Keratinocyte (primary cell): ENCODE measurements at places on chromosomes 3 and 15.

- no peak for DNase-seq
Measured at GRCh38 chr3:187019542-187020072, 89.3 kb downstream of the ST6GAL1 start.

- no peak for DNase-seq
Measured at GRCh38 chr3:102178817-102179216, 256.0 kb upstream of the ZPLD1 start.

DNA sequence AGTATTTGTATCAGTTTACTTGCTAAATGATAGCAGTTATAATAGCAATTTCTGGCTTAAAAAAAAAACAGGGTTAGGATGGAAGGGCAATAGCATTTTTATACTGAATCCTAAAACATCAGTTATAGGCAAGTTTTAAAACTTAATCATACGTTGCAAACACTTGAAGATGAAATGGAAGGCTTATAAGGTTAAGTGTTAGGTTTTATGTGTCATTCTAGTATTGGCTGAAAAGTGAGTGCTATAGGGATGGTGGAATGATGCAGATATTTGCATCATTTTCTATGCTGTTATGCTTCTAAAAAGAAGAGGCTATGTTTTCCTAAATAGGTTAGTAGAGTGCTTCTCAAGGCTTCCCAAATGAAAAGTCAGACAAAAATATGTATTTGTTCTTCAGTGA, 23.3 kb downstream of the ARIH1 start:
- no peak for DNase-seq

DNA sequence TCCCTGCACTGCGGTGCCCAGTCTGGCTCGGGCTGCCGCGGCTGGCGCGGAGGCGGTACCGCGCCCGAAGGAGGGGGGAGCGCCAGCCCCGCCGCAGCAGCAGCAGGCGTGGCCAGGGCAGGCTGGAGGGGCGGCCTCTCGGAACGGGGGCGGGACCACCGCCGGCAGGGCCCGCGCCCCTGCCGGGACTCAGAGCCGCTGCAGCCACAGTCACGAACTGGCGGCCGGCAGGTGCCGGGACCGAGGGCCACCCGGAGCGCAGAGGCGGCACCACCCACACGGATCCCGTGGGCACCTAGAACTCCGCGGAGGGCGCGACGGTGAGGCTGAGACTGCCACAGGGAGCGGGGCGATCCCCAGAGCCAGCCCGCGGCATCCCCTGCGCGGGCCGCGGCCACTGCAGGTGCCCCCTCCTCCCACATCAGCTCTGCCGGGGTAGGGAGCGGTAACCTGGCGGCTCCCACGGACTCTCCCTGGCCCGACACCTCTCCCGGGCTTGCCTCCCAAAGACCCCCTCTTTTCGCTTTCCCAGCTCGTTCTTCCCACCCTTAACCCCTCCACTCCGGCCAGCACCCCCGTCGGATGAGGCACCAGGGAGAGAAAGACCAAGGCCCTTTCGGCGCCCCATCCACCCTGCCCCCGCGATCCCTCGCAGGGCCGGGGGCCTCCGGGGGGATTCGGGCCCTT, at the start of gene VWA5B2:
Gene VWA5B2, plus strand, starts transcription at position 192 of the 687 bp plus-strand sequence. CDS start 944 bp downstream, outside the sequence.
- DNase-seq = no peak

GRCh38 chr15:37105889-37106288, 5.5 kb upstream of the MEIS2 start:
- no peak for DNase-seq

GRCh38 chr3:105781871-105782270, 86.9 kb downstream of the CBLB start:
- DNase-seq = no peak

DNA sequence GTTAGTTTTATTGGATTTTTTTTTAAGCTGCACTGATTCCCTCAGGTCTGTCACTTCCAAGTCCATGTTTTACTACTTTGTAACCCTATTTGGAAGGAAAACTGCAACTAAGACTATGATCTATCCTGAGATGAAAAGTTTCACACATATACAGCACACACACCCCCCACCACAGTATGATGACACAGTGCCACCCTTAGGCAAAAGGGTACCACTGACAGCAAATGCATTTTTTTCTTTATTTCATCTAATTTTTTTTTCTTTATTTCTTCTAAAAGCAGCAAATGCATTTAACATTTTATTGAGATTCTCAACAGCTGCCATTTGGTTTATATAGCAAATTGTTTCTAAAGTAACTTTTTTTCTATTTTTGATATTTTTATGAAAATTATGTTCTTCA, 21.2 kb downstream of the NGRN start:
- no peak for DNase-seq

DNA sequence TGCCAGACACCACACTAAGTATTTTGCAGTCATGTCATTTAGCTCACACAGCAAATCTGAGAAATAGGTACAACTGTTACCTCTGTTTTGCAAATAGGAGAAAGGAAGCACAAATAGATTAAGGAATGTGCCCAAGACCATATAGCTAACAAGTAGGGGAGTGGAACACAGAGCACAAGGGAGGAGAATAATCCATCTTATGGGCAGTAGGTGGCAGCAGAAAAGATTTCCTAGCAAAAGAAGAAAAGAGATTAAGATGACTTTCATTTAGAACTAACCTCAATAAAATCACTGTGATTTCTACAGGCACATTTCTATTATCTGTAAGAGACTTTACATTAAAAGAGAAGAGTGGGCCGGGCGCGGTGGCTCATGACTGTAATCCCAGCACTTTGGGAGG, 49.1 kb downstream of the NR1I2 start:
- no peak for DNase-seq

- no peak for DNase-seq
Measured at GRCh38 chr3:162865466-162865865, 1368.9 kb downstream of the OTOL1 start.

DNA sequence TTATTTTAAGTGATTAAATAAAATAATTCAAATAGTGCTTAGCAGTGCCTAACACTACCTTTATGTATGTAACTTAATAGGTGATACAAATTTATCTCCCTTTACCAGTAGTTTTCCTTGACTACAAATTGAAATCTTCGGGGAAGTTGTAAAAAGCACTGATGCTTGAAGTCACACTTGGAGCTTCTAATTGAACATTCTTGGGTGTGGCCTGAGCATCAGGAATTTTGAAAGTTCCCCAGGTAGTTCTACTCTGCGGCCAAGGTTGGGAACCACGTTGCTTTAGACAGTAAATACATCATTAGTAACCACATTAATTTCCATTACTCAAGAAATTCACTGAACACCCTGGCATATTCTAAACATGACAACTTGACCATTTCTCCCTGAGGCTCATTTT, 351.4 kb downstream of the CNTN6 start:
- DNase-seq = no peak

DNA sequence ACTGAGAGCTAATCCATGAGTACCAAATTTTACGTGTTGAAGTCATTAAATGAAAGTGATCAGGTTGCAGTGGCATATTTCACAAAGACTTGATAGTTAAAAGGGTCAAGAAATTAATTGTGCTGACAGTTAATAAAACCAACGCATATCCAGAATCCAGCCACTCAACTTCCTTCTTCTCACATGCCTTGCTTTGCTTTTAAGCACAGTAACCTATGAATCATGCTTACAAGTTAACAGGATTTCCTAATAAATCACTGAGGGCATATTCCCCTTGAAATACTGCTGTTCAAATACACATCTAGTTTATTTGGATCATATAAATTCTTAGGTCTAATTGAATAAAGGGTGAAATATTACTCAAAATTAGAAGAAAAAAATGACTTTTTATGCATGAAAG, 801.5 kb upstream of the EPHA6 start:
- DNase-seq = no peak

DNA sequence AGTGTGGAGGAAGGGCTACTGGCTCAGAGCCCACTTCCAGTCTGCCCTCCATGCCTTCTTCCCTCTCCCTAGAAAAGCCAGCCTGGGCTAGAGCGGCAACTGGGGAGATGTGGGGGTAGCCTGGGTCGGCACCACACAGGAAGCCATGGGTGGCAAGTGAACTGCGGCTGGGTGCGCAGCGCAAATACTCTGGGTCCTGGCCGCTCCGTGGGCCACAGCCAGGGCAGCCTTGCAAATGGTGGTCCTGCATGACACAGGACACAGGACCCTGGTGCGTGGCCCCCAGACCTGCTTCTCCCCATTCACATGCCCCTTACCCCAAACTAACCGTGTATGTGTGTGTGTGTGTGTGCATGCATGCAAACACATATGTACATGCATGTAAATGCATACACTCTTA, 25.7 kb downstream of the PRKCD start:
- DNase-seq = no peak

GRCh38 chr15:62945063-62945462, 97.5 kb upstream of the TPM1 start:
- no peak for DNase-seq

GRCh38 chr3:99962703-99963102, 145.0 kb downstream of the CMSS1 start:
- DNase-seq = no peak

DNA sequence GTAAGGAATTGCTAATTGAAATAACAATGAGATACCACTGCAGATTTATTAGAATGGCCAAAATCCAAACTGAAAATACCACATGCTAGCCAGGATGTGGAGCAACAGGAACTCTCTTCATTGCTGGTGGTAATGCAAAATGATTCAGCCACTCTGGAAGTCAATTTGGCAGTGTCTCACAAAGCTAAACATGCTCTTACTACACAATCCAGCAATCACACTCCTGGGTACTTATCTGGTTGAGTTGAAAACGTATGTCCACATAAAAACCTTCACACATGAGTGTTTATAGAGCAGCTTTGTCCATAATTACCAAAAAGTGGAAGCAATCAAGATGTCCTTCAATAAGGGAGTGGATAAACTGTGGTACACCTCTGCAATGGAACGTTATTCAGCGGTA, 113.3 kb downstream of the SMAD6 start:
- no peak for DNase-seq

- DNase-seq = no peak
Measured at GRCh38 chr3:52986938-52987337, 58.9 kb downstream of the SFMBT1 start.

DNA sequence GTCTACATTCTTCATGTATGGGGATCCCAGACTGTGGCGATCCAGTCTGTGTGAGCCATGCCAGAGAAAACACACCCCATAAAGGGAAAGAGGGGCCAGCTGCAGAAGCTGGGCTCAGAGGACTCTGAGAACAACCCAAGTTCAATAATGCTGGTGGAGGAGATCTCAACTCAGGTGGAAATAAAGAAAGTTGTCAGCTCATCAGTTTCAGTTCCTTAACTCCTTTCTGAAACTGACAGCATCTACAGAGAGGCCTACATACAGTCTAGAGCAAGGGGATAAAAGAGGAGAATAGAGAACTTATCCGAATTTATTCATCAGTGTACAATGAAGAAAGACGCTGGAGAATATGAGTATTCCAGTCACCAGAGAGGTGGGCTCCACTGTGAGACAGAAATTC, 77.0 kb downstream of the NTRK3 start:
- no peak for DNase-seq

- no peak for DNase-seq
Measured at GRCh38 chr3:25265284-25265683, 162.8 kb upstream of the RARB start.

- no peak for DNase-seq
Measured at GRCh38 chr3:10623578-10624275, 118.3 kb upstream of the ATP2B2 start.

DNA sequence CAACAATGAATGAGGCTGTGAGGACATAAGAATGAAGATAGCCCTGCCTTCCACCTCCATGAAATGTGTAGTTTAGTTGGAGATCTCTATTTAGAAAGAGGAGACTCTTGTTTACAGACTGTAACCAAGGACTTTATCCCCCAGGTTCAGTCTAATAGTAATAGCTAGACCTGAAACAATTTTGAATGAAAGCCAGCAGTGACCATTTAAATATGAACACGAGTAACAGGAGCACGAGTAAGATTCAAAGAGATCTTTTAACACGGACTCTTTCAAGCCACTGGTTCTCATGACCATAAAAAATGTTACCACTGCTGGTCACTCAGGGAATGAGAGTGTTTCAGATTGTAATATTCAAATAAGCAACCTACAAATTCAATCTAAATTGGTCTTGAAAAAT, 123.1 kb downstream of the FMN1 start:
- no peak for DNase-seq

GRCh38 chr15:68808091-68808490, 12.6 kb downstream of the ANP32A start:
- no peak for DNase-seq

- DNase-seq = no peak
Measured at GRCh38 chr3:128385080-128385832, 81.4 kb downstream of the DNAJB8 start.

DNA sequence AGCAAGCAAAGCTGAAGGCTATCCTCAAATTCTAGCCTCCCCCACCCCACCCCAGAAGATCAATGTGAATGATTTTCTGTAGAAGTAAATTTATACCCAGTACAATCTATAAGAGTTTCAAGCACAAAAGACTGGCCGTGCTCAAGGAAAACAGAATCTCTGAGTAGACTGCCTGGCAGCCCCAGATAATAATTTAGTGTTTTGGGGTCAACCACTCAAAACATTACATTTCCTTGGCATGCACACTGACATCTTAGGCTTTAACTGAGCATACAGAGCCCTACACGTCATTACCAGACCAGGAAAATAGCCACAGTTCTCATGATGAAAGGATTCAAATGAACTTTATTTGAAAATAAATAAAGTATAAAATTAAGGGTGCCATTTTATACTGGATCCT, 376.5 kb downstream of the TBL1XR1 start:
- DNase-seq = no peak

DNA sequence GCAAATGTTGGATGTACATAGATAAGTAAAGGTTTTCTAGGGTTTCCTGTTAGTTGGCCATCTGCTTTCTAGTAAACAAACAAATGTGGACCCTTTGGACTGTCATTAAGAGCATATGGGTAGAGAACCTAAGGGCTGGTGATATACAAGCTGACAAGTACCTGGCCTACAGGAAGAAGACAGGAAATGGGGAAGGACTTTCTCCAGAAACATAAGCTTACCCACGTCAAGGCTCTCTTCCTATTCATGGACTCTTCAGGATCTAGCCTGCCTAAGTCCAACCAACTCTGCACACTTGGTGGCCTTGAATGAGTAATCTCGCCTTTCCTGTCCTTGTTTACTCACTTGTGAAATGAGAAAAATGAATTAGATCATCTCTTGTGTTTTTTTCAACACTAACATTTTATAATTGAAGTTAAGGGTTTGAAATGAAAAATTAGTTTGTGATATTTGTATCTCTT, 22.2 kb upstream of the GOLIM4 start:
- no peak for DNase-seq

DNA sequence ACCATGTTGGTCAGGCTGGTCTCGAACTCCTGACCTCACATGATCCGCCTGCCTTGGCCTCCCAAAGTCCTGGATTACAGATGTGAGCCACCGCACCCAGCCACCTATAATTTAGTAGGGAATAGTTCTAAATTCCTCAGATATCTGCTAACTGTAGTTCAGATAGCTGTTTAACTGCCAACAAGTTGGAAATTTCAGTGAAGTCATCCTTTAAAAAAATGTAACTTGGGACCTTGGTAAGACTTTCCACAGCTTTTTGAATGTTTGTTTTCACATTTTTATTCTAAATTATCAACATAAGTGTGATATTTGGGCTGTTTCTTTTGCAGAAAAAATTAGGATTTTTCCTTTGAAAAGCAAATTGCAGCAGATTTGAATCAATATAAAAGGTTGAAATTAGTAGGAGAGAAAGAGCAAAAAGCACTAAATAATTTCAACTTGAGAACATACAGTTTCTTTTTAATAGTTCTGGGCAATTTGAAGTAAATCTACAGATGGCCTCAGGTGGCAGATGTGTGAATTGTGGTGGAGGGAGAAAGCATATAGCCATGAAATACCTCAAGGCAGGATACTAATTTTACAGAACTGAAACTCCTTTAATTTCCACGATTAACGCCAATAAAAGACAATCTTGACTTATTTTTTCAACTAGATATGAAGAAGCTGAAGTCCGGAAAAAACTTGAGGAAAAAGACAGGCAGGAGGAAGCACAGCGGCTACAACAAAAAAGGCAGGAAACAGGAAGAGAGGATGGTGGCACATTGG, 34.3 kb downstream of the USP8 start:
- DNase-seq = no peak
